ENCODE measurements at places on chromosomes 7 and 10.

DNA sequence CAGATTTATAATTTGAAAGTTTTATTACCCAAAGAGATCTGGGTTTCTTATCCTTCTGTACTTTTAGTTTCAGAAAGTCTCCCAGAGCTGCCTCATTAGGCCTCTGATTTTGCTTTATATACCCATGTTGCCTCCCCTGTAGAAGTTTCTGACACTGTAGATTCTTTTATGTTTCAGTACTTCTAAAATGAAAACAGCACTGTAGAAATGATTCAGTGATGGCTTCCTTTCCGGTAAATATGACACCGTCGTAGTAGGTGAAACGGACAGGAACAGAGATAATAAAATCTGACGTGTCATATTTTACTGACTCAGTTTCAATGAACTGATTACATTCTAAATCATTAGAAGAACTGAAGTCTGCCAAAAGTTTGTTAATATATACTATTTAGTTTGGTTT, 272.7 kb downstream of the TWIST1 start:
- DNase-seq: no peak

DNA sequence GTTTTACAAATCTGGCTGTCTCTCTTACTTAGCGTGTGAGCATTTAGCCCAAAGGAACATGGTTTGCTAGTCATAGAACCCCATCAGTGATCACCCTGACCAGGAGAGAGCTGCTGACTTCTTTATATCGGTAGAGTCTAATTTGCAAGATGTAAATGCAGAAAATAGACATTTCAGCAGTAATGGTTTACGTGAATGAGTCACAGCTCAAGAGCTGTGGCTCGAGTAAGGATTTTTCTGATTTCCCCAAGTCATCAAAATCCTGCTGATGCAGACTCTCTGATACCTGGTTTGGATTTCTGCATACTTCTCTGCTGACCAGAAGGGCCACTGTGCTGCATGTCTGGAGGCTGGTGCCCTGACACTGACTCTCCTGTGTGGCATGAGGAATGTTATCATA, 25.7 kb downstream of the NUB1 start:
- DNase-seq: no peak

GRCh38 chr10:101760510-101760909, 15.4 kb downstream of the FGF8 start:
- no peak for DNase-seq

GRCh38 chr10:105023211-105024111, 382.4 kb downstream of the SORCS3 start:
- DNase-seq: no peak

GRCh38 chr10:34889004-34889869, 74.1 kb upstream of the PARD3 start:
- no peak for DNase-seq

DNA sequence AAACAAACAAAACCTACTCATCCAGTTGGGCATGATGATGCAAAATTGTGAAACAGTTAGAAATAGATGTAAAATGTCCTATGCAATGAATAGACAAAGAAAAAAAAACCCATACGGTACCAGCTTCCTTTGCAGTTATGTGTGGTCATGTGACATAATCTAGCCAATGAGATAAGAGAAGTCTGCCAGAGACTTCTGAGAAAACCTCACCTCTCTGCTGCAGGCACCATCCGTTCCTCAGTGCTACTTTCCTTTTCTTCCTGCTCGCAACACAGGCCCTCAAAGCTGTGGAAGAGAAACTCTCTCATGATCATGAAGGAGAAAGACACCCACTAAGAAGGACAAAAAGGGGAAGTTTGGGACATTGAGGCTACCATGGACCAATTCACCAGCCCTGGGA, 76.8 kb upstream of the CARD11 start:
- DNase-seq: peak; percentile 9

GRCh38 chr7:157205438-157205837, 66.7 kb downstream of the UBE3C start:
- no peak for DNase-seq

DNA sequence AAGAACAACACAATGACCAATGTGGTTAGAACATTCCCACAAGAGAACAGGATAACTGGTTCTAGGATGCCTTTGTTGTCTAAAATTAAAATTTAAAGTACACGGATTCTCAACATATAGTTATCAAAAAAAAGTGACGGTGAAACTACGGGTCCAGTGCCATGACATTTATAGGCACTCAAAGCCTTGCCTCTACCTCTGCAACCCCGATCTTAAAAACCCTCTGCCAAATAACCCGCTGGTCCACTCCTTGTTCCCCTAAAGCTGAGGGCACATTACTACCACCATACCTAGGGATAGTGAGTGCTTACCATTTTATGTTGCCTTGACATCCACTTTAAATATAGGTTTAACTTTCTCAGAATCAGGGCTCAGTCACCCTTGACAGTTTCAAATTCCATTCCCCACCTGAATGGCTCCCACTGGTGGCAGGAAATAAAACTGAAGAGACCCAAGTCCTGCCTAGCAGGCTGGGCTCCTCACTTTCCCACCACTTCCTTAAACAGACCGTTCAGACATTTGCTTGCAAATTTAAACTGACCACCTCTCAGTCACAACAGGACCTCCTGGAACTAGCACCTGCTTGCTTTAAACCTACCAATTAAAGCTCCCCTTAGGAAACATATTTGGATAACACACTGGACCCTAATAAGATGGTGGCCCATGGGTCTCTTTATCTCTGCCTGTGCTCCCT, 169.9 kb upstream of the ASAH2 start:
- peak; percentile 43 for DNase-seq

- no peak for DNase-seq
Measured at GRCh38 chr10:118516716-118517115, 78.7 kb downstream of the PRLHR start.

DNA sequence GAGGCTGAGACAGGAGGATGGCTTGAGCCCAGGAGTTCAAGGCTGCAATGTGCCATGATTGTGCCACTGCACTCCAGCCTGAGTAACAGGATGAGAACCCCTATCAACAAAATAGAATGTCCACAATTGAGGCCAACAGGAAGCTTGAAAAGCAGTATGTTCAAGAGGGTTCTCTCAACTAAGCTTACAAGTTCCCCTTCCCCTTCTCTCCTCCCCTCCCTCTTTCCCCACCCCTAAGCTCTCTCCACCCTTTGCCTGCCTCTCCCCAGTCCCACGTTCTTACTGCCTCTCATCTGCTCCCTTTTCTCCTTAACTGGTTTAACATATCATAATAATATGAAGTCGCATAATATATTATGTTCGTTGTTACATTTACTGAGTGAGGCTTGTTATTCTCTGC, 35.4 kb downstream of the KIAA1549 start:
- DNase-seq: no peak

DNA sequence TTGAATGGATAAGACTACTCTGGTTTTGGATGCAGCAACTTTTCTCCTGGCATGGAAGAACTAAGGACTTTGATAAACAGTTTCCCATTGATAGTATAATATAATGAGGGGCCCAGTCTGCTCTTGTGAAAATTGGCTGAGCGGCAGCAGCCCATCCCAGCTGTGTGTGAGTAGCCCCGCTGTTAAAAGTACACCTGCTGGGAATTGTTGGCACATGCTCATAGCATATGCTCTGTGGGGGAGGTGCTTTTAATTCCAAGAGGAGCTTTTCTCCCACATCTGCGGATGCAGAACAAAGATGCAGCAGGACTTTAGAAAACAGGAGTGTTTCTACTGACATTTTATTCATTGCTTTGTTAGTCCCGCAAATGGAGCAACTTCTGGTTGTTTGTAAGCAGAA, 19.0 kb downstream of the SRI start:
- DNase-seq: no peak

GRCh38 chr10:88278912-88279311, 304.2 kb downstream of the RNLS start:
- no peak for DNase-seq

DNA sequence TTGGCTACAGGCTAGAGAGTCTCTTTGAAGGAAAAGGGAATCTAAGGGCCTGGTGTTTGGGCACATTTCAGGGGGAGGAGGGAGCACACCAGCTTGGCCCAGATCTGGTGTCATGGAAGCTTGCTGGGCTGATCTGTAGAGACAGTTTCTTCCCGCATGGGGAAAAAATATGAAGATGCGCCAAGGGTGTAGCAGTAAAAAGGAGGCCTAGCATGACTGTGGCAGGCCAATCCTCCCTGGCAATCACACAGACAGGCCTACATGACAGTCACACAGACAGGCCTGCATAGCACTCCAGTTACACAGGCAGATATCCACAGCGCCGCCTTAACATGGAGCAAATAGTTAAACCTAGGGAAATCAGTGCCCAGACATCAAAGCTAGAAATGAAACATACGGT, 123.6 kb upstream of the KIF5B start:
- DNase-seq: no peak

DNA sequence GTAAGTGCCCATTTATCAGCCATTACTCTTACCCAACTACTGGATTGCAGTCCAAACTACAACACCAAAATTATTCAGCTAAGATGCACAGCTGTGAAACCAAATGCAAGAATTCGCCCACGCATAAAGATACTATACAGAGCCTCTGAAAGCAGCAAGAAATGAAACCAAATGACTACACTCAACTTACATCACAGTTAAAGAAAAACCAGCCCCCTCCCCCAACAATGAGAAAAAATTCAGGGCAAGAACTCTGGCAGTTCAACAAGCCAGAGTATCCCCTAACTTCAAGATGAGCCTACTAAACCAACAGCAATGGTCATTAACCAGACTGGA, 209.1 kb upstream of the VWC2 start:
- DNase-seq: no peak

- no peak for DNase-seq
Measured at GRCh38 chr7:151291206-151291605, 42.7 kb upstream of the SMARCD3 start.

- no peak for DNase-seq
Measured at GRCh38 chr10:29142516-29143314, 146.2 kb upstream of the LYZL1 start.

Measured in CD4-positive, alpha-beta T cell treated with Interleukin-1 beta for 1 hour (primary cell).